ENCODE measurements at places on chromosomes 4 and X. TPM values are rescaled to one million over a fixed set of nuclear protein-coding genes. Genes with fewer than 3 reads are reported as not detected.

The SPANXA1 gene
- total RNA-seq = not detected

The GLRA3 gene
- not detected for total RNA-seq

- H3K36me3 ChIP-seq = no peaks in the 10 kb centered on the region
- H3K27me3 ChIP-seq = no peaks in the 10 kb centered on the region
- no peak overlapping the region for H3K27ac ChIP-seq
Observed at GRCh38 chr4:189374176-189374575, 566.5 kb upstream of the FRG1 start.

DNA sequence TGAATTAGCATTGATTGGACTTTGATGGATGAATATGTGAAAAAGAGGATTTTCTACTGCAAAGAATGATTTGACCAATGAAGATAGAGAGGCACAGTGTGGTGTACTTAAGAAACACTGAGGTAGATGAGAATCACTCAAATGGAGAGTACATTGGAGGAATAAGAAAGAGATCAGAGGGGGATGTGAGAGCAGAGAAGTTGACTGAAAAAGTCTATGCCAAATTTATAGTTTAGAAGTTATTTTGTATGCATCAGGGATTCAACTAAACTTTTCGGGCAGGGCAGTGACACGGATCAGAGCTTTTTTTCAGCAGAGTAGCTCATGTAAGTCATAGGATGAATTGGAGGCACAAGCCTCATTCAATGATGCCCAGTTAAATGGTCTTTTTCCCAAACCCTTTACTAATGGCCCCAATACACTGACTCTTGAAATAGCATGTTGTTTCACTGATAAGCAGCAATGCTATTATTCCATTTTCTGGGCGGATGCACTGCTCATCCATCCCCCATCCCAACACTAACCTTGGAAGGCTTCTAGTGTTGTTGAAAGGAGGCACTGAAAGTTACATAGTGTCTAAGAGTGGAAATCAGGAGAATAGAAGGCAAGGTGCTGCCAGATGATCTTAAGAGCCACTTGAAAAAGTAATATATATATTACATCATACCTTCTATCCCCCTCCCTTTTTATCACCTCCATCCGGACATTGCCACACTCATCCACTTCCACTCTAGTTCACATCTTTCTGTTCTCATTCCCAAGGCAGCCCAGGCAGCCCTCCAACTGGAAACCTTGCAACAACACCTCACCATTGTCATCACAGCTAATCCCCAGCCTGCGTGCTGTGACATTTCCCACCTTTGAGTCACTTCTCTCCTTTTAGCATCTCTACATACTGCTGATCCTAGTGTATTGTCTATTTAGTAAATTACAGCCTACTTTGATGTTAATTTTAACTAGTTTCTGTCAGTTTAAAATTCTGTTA, 46.1 kb downstream of the ARHGAP24 start:
- no peaks in the 10 kb centered on the region for H3K27me3 ChIP-seq
- H3K27ac ChIP-seq = no peak overlapping the region
- H3K4me3 ChIP-seq = no peak overlapping the region
- H3K4me1 ChIP-seq = no peaks in the 10 kb centered on the region
- DNase-seq = no peak
- H3K36me3 ChIP-seq = no peaks in the 10 kb centered on the region

DNA sequence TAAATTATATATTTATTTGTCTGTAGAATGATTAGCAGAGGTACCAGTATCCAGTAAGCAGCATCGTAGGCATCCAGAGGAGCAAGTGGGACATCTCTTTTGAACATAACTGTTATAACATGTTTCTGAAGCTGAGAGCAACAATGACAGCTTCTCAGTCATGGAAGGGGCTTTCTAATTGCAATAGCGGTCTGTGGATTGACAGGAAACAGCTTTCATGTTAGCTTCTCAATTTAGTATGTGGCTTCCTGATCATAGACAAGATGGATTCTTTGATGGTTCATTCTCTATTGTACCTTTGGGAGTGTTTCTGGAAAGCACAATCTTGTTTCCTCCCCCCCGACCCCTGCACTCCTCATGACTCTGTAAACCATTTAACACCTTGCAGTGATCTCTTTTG, 434.6 kb upstream of the GNPDA2 start:
- no peaks in the 10 kb centered on the region for H3K4me1 ChIP-seq
- DNase-seq = no peak
- no peaks in the 10 kb centered on the region for H3K36me3 ChIP-seq
- H3K4me3 ChIP-seq = no peak overlapping the region
- no peaks in the 10 kb centered on the region for H3K27me3 ChIP-seq
- H3K27ac ChIP-seq = no peak overlapping the region

DNA sequence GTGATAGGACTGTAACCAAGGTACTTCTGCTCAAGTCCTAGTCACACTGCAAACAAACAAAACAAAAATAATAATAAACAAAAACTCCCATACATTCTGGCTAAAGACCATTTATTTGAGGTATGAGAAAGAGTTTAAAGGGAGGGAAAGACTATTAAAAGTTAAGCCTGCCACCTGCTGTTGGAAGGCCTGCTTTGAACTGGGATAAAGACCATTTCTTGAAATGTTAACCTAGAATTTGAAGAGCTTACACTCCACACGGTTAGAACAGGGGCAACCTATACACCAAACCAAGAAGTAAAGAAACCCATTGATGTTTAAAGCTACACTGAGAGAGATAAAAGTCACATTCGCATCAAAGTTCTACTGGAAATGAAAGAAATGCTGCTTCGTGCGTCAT, 548.7 kb upstream of the DIPK2B start:
- DNase-seq = no peak
- no peaks in the 10 kb centered on the region for H3K27me3 ChIP-seq
- H3K4me1 ChIP-seq = peaks cover 37% of the 10 kb centered on the region

DNA sequence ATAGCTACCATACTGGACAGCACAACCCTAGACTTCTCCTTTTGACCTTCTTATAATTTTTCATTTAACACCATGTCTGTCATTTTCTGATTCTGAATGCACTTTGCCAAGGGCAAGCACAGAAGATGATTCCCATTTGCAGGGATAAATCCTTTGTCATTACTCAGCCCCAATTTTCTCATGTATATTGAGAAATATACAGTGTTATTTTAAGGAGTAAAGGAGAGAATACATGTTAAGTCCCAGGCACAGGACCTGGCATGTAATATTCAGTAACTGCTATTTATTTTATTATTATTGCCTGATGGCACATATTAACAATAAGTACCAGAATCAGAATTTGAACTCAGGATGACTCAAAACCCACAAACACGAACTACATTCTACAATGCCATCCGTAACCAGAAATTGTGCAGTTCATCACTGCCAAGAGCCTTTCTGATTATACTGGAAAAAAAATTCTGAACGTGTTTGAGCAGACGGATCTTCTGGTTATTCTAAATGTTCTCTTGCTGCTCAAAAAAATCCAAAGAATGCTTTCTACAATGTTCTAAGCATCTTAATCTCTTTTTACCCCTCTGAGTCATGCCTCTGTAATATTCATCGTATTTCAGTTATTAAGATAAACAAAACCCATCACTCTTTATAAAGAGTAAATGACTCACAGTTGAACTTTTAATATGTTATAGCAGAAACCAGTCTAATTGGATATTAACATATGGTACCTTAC, 170.0 kb downstream of the MID1 start:
- no peak overlapping the region for H3K27ac ChIP-seq
- no peaks in the 10 kb centered on the region for H3K27me3 ChIP-seq
- no peak overlapping the region for H3K4me3 ChIP-seq
- H3K36me3 ChIP-seq = peaks cover 7% of the 10 kb centered on the region

GRCh38 chr4:142347241-142347640, 498.9 kb downstream of the INPP4B start:
- no peak overlapping the region for H3K27ac ChIP-seq
- no peaks in the 10 kb centered on the region for H3K36me3 ChIP-seq
- H3K4me3 ChIP-seq = no peak overlapping the region

GRCh38 chr4:113505044-113505443, 256.5 kb downstream of the CAMK2D start:
- H3K4me3 ChIP-seq = no peak overlapping the region
- H3K27me3 ChIP-seq = no peaks in the 10 kb centered on the region
- H3K27ac ChIP-seq = no peak overlapping the region
- no peak for DNase-seq
- no peaks in the 10 kb centered on the region for H3K4me1 ChIP-seq

The C4orf50 gene
- total RNA-seq = 0.30 TPM

GRCh38 chrX:45295259-45295986, 94.7 kb upstream of the DIPK2B start:
- H3K4me1 ChIP-seq = no peaks in the 10 kb centered on the region
- no peak for DNase-seq
- H3K27ac ChIP-seq = no peak overlapping the region
- H3K36me3 ChIP-seq = no peaks in the 10 kb centered on the region
- H3K27me3 ChIP-seq = no peaks in the 10 kb centered on the region
- no peak overlapping the region for H3K4me3 ChIP-seq

DNA sequence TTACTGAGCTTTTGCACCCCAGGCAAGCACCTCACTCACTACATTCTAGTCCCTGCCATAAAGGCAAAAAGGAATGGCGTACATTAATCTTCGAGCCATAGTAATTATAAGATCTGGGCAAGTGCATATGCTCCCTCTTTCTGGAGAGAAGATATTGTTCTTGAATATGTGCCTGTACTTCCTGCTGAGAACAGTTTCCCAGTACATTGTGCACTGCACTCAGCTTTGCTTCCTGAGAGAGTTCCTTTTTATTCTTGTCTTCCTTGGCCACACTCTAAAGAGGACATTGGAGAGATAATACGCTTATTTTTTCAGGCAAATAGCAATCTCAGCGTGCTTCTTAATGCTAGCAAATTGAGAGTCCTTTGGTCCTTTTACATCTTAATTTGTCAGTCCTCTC, 909.0 kb upstream of the PCDH10 start:
- H3K27ac ChIP-seq = no peak overlapping the region
- H3K4me1 ChIP-seq = no peaks in the 10 kb centered on the region
- DNase-seq = no peak
- H3K36me3 ChIP-seq = no peaks in the 10 kb centered on the region
- H3K4me3 ChIP-seq = no peak overlapping the region

DNA sequence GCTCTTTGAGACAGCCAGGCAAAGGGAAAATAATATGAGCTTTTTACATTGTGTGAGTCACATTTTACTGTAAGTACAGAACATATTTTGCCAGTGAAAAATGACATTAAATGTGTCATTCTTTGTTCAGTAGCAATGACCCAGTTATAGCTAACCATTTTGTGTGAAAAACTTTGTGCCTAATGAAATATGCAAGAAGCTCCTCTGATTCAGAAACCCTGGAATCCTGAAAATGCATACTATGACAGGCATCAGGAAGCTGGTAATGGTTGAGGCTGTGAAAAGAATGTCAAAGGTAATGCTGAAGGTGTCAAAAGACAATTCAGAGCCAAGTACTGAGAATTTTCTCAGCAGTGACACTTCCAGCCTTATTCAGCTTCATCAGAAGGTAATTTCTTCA, 549.5 kb upstream of the SMIM31 start:
- no peaks in the 10 kb centered on the region for H3K27me3 ChIP-seq
- no peak overlapping the region for H3K27ac ChIP-seq
- H3K4me1 ChIP-seq = no peaks in the 10 kb centered on the region
- no peak for DNase-seq
- H3K4me3 ChIP-seq = no peak overlapping the region
- no peaks in the 10 kb centered on the region for H3K36me3 ChIP-seq

DNA sequence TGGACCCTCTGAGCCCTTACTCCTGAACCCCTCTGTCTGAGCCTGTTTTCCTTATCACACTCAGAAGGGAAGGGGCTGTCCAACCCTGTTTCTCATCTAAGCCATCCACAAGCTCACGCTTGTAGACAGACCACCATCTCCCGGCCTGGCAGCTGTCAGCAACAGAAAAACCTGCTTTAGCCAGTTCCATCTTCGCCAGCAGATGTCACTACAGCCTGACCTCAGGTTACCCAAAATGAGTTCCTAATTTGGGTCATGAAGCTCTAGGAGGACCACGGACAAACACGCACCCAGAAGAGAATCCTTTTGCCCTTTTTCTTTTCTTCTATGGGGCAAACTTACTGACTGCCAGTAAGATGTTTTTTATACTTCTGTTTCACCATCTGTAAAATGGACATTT, 445.4 kb downstream of the BCOR start:
- peaks cover 9% of the 10 kb centered on the region for H3K27me3 ChIP-seq
- no peak for DNase-seq
- no peak overlapping the region for H3K4me3 ChIP-seq
- no peaks in the 10 kb centered on the region for H3K4me1 ChIP-seq
- H3K27ac ChIP-seq = no peak overlapping the region

The NSUN7 gene
- total RNA-seq = 2.0 TPM

- H3K4me3 ChIP-seq = no peak overlapping the region
- no peaks in the 10 kb centered on the region for H3K27me3 ChIP-seq
- no peaks in the 10 kb centered on the region for H3K4me1 ChIP-seq
- DNase-seq = no peak
- no peaks in the 10 kb centered on the region for H3K36me3 ChIP-seq
- H3K27ac ChIP-seq = no peak overlapping the region
Observed at GRCh38 chr4:42985976-42986375, 93.5 kb downstream of the GRXCR1 start.

- H3K27me3 ChIP-seq = no peaks in the 10 kb centered on the region
- no peaks in the 10 kb centered on the region for H3K4me1 ChIP-seq
- no peak overlapping the region for H3K27ac ChIP-seq
- H3K36me3 ChIP-seq = no peaks in the 10 kb centered on the region
- no peak overlapping the region for H3K4me3 ChIP-seq
Observed at GRCh38 chrX:66622209-66622608, 16.7 kb downstream of the EDA2R start.

The SMIM10L2A gene
- total RNA-seq = 1.5 TPM

- H3K27ac ChIP-seq = no peak overlapping the region
- H3K4me3 ChIP-seq = no peak overlapping the region
- H3K27me3 ChIP-seq = no peaks in the 10 kb centered on the region
- H3K4me1 ChIP-seq = peaks cover 39% of the 10 kb centered on the region
- no peak for DNase-seq
Observed at GRCh38 chr4:148162519-148162918, 279.7 kb downstream of the NR3C2 start.

DNA sequence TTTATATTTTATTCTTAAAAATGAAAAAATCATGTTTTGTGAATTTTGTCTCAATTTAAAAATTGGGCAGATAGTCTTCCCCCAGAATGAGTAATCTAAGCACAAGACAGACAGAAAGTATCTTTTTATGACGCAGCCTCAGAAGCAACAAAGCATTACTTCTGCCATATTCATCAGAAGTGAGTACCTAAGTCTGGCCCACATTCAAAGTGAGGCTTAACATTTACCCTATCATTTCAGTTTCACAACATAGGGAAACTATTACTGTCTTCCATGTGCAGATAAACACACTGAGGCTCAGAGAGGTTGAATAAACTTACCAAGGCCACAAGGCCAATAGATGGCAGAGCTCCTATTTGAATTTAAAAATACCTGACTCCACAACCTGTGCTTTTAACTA, 4.4 kb upstream of the PRDX4 start:
- no peak overlapping the region for H3K4me3 ChIP-seq
- H3K4me1 ChIP-seq = no peaks in the 10 kb centered on the region
- DNase-seq = no peak
- no peaks in the 10 kb centered on the region for H3K36me3 ChIP-seq
- H3K27me3 ChIP-seq = no peaks in the 10 kb centered on the region

All from tibial nerve (tissue), 4 donors.